ENCODE measurements at places on chromosomes 13 and 19.
A peak's percentile ranks its signal among the peaks of the same experiment; 100 is the strongest.

- DNase-seq = no peak
Observed at GRCh38 chr19:49441960-49442350, 628 bp upstream of the SLC17A7 start.

DNA sequence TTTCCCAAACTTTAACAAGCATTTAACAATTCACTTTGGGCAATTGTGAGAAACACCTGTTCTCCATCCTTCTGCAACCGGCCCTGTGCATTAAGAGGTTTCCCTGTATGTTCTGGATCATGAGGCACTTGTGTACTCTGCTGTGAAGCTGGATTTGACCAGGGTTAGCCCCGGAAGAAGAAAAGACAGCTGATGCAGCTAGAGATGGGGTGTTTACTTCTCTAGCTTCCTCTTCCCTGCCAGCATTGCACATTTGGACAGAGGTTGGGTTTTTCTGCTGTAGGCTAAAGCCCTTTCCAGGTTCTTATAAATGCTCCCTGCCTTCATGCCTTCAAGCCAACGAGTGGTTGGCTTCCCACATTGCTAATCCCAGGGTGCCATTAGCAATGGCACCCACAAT, 20.9 kb downstream of the MBD3L2B start:
- DNase-seq = no peak

- DNase-seq = no peak
Observed at GRCh38 chr13:26855071-26855470, 94.5 kb upstream of the GPR12 start.

DNA sequence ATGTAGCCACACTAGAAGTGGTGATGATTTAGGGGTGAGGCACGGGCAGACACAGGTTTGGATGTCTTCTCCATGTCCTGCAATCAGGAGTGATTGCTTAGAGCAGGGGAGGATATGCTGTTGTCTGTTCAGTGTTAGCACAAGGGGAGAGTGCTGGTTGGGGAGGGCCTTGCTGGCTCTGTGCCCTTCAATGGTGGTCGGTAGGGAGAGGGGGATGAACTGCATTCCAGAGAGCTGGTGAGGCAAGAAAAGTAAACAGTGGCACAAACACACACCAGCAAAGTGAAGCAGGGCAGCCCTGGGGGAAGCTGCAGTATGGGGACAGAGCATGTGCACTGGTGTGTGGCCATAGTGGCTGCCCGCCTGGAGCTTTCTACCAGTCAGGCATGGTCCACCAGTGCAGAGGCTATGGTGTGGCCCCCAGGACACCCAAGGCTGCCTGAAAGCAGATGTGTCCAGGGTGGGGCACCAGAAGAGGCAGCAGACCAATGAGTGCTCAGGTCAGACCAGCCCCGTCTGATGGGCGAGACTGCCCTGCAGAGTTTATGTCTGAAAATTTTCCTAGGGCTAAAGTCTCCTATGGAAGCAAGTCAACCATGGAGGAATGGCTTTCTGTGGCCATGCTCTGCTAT, 1676.9 kb downstream of the PCDH9 start:
- DNase-seq = peak; percentile 3

DNA sequence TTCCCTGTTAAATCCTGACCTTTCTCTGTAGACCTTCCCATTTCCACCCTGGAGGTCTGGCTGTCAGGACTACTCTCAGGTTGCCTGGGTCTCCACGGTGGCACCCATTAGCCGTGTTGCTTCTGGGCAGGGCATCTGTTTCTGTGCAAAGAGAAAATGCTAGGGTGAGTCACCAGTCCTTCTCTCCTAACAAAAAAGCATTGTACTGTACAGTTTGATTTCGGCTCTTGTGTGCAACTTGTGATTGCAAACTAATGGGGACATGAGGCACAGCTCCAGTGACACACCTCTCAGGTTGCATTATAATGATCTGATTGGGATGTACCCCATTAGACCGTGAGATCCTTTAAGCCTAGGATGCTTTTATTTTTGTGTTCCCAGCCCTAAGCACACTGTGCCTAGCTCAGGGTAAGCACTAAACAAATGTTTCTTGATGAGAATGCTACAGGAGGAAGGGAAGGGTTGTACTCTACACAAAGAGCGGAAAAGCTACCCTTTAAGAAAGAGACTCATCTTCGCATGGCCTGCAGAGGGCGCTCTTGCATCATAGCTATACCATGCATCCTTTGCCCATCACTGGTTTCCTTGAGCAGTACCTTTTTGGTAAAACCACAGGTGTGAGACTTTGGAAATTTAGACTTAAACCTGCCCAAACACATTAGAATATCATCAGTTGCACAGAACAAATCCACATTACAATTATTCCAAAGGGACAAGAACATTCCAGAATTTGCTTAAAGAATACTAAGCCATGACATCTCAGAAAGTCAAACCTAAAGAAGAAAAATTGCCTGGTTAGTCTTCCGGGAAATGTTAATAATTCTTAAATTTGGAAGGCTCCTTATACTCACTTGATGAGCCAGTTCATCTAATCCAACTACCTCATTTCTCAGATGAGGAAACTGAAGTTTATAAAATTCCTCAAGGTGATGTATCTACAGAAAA, 20.3 kb upstream of the TRIM13 start:
- DNase-seq = peak; percentile 88

DNA sequence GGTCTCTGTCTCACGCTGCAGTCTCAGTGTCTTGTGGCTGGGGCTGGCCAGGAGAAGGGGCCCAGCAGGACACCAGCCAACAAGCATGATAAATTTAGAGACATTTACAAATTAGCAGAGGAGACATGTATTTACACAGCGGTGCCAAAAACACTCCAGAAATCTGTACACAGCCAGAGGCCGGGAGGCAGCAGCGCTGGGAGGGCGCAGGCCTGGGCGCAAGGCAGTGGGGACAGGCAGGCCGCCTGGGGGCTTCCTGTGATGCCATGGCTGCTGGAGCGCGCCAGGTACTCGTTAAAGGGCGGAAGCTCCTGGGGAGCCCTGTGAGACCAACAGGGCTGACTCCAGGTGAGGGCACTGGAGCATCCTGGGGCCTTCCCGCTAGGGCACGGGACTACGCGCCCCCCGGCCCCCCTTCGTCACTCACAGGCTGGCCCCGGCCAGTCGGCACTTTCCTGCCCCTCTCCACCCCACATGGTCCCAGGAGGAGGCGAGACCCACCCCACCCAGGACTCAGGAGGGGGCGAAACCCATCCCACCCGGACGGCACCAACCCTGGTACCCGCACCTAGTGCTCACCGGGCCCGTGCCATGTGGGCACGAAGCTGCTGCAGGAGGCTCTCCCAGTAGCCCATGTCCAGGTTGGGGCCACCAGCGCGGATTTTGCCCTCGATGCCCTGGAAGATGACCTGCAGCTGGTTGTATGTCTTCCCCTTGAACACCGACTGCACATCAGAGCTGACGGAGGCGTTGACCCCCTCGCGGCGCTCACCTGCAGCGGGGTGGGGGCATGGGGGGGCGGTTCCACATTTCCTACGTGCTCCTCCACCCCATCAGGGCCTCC, 7.4 kb upstream of the TBXA2R start:
- DNase-seq = no peak

DNA sequence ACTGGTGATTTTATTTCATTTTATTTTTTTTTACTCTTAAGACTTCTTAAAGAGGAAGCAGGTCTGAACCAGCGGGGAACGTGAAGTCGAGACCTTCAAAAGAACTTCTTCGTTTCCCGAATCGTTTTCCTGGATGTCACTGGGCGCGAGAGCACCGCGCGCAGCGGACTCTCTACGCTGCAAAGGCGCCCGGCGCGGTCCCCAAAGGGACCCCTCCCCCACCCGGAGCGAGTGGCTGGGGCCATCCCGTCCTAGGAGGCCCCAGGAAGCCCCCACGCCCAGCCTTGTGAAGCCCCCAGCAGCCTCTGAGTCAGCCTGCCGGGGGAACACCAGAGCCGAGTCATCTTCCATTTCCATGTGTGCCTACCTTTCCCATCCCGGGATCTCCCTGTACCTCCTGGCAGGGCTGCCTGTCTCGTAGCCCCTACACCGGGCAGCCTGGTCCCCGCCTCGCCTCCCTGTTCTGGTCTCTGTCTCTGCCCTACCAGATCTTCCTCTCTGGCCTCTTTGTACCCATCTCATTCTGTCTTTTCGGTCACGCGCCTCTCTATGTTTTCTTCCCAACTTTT, 608 bp downstream of the CD70 start:
- peak; percentile 56 for DNase-seq

DNA sequence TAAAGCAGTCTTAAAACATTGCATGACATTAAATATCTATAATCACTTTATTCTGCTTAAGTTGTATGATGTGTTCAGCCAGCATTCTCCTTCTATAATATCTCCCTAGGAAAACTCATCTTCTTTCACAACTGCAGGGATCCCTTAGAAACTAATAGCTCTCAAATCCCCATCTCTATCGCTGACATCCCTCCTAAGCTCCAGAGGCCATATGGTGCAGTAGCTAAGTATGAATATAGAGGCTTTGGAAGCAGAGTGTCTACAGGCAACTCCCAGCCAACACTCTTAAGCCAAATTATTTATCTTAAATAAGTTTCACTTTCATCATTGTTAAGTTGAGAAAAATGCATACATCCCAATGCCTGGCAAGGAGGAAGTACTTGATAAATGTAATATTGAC, 349.5 kb upstream of the MIR17HG start:
- DNase-seq = no peak

GRCh38 chr13:113404366-113404722, 40.4 kb upstream of the GRTP1 start:
- DNase-seq = no peak

DNA sequence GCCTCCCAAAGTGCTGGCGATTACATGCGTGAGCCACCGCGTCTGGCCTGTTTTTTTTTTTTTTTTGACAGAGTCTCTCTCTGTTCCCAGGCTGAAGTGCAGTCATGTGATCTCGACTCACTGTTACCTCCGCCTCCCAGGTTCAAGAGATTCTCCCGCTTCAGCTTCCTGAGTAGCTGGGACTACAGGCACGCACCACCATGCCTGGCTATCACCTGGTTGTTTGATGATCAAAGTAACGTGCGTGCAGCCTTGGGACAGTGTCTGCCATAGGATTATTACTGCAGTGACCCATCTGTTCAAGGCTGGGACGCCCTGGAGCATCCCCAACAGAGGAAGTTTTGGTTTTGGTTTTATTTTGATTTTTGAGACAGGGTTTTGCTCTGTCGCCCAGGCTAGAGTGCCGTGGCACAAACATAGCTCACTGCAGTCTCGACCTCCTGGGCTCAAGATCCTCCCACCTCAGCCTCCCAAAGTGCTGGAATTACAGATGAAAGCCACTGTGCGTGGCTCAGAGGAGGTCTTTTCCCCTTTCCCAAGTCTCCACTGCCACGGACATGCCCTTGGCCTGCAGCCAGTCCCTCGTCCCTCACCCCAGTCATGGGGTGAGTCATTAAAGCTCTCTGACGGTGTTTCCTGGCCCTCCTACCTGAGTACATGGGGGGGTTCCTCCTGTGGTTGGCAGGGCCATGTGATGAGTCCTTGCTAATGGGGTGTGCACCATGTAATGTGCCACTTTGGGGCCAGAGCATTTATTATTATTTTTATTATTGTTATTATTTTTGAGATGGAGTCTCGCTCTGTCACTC, 65.6 kb downstream of the IER2 start:
- DNase-seq = no peak

GRCh38 chr13:41411060-41411459, 46.3 kb upstream of the RGCC start:
- no peak for DNase-seq

DNA sequence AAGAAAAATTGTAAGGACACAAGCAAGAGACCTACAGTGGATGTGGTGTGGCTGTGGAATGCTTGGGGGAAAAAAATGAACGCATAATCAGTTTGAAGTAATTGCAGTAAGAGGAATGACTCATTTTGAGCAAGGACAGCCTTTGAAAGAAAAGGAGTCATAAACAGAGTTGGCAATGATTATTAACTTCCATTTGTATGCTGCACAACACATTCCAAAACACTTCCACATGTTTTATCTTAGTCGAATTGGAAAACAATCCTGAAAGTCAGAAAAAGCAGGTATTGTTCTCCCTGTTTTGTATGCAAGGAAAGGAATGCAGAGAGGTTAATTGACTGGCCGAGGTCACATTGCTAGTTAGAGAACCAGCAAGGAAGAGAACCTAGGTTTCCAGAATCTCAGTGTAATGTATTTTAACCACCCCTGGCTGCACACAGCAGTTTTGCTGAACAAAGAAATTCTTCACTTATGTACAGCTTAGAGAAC, 630.0 kb upstream of the MIR17HG start:
- DNase-seq = peak; percentile 86

DNA sequence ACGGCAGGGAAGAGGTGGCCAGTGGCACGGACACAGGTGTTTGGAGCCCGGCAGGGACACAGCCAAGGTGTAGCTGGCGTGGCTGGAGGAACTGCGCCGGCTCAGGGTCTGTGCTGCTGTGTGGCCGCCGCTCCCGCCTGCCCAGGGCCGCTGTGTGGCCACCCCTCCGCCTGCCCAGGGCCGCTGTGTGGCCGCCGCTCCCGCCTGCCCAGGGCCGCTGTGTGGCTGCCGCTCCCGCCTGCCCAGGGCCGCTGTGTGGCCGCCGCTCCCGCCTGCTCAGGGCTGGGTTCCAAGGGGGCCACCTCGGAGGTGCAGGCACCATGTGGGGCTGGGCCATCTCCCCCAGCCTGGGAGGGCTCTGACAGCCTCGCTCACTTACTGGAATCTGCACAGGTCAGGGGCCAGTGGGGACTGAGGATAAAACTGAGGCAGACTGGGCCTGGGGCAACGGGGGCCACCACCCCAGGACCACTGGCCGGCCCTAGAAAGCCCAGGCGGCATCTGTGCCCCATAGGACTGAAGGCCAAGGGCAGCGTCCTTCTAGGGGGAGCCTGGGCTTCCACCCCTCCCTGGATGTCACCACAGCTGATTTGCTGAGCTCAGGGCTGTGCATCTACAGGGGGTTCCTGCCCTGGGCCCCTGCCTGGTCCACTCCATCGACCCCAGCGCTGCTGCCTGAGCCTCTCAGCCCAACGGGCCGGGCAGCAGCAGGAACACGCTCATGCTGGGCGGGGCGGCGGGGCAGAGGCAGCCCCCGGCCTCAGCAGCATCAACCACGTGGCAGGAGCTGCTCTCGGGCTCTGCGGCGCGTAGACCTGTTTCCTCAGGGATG, 21.5 kb downstream of the C13orf46 start:
- DNase-seq = no peak

DNA sequence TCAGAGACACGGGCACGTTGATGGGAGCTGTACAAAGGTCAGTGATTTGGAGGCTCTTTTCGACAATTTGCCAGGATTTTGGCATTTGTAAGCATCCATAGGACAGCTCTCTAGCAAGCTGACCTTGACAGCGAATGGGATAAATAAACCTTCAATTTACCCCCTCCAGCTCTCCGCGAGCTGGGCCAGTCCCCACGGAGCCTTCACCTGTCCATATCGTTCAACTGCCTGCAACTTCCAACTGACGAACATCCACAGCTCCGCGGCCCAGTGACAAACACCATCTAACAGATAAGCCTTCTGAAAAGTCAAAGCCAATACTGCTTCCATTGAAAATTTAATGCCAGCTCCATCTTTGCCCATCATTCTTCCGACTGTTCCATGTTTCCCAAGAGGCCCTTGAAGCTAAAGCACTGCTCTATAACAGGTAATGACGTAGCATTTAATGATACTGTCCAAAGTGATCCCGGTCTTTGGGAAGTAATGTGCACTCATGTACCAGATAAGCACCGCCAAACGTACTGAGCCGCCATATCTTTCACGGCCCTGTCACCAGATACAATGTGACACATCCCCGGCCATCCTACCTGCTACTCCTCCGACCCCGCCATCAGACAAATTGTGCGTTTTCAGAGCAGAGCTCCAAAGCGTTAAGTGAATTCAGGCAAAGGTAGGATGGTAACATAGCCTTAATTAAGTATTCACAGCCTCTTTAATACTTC, 365.3 kb upstream of the ZNF507 start:
- DNase-seq = no peak
